Fibroblast of gingiva (primary cell): ENCODE measurements at places on chromosomes 13 and 19.

- no peak for DNase-seq
Measured at GRCh38 chr19:35911790-35912189, 3.7 kb upstream of the TYROBP start.

DNA sequence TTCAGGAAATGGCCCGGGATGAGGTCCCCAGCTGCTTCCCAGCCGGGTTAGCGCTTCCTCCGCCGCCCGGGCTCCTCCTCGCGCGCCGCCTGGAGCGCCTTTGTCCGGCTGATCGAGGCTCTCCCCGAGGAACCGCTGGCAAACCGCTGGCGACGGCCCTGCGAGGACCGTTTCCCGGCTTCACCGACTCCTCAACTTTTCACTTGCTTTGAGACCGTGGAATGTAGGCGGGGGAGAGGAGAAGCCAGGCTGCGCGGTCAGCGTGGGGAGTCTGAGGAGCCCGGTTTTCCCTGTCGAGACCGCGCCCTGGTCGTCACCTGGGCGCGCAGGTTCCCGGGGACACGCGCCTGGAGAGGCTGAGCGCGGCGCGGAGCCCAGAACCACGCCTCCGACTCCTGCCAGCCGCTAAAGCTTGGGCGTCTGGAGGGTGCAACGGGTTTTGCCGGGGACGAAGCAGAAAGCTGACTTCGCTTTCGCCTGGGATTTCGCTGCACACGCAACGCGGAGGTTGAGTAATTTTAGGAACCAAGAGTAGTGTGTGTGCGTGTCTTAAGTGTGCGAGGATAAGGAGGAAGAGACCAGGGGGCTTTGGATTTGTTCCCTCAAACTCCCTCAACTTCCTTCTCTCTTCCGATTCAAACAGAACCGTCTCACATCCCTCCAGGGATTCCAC, 7.3 kb upstream of the DGKH start:
- DNase-seq = peak; percentile 38

DNA sequence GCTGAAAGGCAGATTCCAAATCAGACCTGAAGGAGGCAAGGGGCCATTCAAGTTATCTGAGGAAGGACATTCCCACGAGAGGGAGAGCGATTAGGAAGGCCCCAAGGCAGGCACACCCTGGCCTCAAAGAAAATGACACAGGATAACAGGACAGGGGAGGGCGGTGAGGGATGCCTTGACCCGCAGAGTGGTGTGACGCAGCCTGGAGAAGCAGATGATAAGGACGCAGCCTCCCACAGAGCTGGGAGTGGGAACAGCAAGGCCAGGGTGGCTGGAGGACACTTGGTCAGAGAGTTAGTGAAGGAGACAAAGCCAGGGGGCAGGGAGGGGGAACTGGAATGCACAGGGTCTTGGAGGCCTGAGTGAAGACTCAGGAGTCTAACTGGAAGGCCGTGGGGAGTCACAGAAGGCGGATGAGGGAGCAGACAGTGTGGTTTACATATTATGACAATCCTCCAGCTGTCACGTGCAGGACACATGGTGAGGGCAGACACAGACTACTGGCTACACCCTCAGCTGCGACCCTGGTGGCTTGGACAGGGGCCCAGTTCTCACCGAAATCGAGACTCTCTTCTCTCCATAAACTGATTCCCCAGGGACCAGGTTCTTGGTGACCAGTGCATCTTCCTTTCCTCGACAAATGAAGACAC, 5.8 kb upstream of the DYRK1B start:
- DNase-seq = no peak

DNA sequence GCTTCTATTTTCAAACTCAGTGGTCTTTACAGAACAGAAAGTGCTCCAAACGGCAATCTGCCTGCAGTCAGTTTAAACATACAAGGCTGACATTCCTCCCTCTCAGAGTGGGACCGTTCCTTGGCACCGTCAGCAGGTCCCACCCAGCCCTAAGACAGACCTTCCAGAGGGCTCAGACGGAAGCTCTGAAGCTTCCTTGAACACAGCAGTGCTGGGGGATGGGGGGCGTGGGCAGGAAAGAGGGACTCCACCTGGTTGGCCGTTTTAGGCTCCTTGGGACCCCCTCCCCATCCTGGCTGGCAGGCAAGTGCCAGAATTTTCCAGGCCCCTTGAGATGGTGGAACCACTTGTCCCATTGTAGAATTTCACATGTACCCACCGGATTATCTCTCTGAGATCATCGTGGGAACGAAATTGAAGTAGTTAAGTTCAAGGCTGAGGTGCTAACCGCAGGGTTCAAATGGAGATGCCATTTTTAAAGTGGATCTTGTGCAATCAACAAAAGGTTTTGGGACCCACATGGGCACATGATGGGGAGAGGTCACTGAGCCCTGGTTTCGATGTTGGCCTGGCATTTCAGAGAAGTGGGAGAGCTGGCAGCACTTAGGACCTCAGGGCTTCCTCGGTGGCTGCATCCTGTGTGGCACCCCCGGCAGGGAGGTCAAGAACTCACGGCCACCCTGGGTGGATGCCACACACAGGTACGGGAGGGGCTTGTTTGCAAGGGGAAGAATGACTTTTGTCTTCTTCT, 46.2 kb downstream of the KLF2 start:
- no peak for DNase-seq
